ENCODE measurements at places on chromosomes 5 and 9.

DNA sequence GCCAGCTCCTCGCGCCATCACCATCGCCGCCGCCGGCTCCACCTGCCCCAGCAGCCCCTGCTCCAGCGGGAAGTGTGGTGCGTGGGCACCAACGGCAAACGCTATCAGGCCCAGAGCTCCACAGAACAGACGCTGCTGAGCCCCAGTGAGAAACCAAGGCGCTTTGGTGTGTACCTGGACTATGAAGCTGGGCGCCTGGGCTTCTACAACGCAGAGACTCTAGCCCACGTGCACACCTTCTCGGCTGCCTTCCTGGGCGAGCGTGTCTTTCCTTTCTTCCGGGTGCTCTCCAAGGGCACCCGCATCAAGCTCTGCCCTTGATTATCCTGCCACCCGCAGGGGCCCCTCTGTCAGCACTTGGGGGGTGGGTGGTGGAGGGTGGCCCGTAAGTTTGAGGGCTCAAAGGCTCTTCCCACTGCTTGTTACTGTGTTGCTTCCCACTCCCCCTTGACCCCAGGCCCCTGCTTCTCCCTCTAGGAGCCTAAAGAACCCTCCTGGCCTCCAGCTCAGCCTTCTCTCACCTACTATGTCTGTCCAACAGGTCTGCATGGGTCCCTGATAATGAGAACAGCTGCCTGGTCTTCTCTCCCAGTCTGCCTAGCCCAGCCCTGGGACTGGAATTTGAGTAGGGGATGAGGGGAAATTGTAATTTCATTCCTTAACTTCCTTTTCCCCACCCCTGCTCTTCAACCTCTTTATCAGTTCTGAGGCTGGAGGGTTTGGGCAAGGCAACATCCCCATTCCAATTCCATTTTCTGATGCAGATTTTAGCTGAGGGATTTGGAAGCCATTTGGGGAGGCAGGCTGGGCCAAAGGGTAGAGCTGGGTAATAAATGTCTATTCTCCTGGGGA lies 9.0 kb downstream of the RACK1 start:
- DNase-seq: no peak

- DNase-seq: no peak
Observed at GRCh38 chr9:34405719-34406118, 29.0 kb upstream of the MYORG start.

- DNase-seq: no peak
Observed at GRCh38 chr9:111939322-111939721, 42.7 kb downstream of the UGCG start.

DNA sequence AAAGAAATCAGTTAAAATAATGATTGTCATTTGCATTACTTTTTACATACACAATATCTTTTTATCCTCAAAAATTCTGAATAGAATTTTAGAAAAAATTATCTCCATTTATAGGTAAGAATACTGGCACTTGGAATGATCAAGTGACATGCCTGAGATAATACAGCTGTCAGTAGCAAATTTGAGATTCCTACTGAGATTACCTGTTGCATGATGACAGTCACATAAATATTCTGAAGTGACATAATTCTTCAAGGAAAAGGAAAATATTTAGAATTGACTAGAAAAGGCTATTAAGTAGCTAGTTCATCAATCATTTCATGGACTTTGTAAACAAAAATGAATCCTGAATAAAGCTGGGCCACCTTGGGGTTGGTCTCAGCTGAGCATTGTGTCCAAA lies 15.2 kb upstream of the ENC1 start:
- no peak for DNase-seq

- no peak for DNase-seq
Observed at GRCh38 chr5:27062451-27062850, 24.1 kb upstream of the CDH9 start.

All from activated naive CD4-positive, alpha-beta T cell (primary cell).